ENCODE measurements at places on chromosomes 6 and 20.

DNA sequence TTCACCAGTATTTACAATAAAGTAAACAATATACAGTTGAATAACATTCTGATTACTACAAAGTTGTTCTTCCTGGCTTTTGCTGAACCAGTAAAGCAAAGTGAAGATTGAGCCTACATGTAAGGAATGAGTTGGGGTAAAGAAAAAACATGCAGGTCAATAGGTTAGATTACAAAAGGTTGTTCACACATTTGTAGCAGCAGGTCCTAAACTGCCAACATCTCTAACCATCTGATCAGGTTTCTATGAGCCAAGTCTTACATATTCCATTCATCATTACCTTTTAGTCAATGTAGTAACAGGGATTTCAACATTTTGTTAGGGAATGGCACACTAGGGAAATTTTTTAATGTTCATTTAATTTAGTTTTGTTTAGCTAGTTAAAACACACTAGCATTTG, 9.3 kb upstream of the CALHM6 start:
- no peak for DNase-seq

GRCh38 chr6:11585426-11586016, 48.0 kb downstream of the TMEM170B start:
- peak; percentile 24 for DNase-seq

DNA sequence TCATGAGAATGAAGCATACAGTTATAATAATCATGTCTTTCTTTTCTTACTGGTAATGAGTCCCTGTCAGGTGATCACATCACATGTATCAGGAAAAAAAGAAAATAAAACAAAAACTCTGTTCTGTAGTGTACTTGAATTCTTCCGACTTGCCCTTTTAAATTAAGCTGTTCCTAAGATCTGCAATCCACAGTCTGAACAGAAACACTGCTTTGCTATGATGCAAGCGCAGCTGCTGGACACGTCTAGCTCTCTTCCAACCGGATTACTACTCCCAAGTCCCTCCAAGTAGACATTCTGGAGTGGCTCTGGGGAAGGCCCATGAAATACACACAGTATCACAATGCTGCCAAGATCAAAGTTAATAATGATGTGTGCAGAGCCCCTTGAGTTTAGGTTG, 83.7 kb downstream of the FYN start:
- no peak for DNase-seq

DNA sequence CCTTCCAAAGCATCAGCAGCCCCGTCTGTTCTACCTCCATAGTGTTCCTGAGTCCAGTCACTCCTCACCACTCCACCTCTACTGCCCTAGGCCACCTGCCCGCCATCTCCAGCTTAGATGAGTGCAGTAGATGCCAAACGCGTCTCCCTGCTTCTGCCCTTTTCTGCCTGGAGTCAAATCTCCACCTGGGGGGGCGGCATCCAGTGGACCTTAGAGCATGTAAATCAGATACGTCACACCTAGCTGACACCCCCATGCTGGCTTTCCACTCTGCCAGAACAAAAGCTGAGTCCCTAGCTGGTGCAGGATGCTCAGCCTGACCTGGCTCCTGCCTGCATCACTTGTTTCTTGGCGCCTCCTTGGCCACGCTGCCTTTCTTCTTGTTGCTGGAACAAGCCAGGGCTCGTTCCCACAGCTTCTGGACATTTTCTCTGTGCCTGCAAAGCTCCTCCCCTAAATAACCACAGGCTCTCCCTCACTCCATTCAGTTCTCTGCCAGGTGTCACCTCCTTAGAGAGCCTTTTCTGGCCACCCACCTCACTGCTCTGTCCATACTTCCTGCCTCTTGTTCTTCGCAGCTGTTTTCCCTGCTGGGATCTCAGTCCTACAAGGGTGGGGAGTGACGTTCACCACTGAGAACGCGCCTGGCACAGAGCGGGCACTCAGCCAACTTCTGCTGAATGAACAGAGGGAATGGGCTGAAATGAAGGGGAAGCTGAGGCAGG, 5.8 kb downstream of the DDR1 start:
- DNase-seq, result no peak

DNA sequence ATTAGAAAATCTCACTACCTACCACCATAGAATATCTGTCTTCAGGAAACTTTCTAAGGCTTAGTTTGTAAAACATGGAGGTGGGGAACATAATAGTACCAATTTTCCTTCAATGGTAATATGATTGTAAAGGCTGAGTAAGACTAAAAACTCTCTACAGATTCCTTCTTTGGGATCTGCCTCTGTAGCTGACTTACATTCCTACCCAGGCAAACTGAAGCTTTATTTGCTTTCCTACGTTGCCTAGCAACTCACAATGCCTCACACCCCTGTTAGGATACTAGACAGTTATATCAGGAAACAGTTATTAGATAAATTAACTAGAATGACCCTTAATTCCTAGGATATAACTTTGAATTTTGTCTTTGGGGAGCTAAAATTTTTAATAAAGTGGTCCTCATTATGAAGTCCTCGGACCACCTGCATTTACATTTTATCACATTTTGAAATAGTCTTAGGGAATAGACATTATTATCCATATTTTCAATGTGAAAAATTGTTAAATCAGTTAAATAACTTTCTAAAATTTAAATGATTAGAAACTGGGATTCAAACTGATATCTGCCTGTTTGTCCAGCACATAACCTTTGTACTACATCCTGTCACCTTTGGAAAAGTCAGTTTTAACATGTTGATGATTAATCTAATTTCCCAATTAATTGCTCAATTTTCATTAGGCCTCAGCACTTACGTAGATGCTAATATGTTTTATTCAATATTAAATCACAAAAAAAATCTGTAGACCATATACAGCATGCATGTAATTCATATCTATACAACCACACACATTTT, 591.4 kb downstream of the RNF144B start:
- no peak for DNase-seq

DNA sequence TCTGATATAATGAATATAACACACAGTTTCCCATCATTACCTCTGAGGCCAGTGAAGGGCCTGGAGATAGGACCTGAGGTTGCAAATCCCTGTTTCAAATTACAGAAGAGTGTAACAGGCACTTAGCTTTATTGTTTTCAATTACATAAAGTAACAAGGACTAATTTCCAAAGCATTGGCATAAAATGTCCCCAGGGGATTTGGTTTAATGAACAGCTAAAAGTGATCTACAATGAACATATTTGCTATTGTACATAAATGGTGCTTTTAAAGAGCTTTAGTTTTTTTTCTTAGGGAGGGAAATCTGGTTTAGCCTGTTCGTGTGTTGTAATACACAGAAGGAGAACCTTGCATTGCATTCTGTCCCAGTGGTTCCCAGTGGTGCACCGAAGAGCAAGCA, 54.4 kb downstream of the HMGN3 start:
- DNase-seq, result no peak

Data from NCI-H1694 (cell line).